ENCODE measurements at places on chromosomes 4 and X.

- DNase-seq = no peak
Observed at GRCh38 chr4:63348735-63349673, 1060.2 kb downstream of the TECRL start.

GRCh38 chr4:11489453-11490083, 60.9 kb upstream of the HS3ST1 start:
- DNase-seq = no peak

- no peak for DNase-seq
Observed at GRCh38 chr4:75989846-75990528, 758 bp downstream of the SDAD1 start.

DNA sequence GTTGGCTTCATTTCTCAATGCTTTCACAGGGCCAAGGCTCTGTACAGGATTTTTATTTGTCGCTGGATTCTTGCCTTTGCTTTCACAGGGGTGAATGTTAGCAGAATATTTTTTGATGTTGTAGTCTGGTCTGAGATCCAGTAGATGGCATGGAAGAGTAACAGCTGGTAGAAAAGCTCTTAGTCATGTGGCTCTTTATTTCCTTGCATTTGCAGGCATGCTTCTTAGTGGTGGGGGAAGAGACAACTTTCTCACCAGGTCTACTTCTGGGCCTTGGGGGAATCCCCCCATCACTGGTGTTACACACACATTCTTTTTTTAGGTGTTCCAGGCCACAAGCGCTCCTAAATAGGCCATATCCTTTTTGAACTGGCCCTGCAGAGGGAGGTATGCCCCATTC, 58.2 kb upstream of the DKK2 start:
- no peak for DNase-seq

DNA sequence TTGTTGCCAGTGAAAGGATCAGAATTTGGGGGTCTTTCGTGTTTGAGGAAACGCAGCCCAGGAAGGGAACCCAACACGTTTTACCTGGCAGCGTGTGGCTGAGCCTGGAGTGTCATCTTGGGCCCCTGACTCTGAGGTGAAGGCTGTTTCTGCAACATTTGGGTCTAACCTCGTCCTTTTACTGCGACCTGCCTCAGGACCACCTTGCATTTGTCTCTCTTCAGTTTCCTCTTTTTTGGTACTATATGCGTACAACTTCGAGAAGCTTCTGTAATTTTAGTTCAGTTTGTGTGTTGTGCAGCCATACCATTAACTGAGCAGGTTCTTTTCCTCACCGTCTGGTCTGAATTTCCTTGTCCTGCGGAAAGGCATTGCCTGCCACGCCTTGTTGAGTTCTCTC, 61.5 kb downstream of the TMEM131L start:
- no peak for DNase-seq

DNA sequence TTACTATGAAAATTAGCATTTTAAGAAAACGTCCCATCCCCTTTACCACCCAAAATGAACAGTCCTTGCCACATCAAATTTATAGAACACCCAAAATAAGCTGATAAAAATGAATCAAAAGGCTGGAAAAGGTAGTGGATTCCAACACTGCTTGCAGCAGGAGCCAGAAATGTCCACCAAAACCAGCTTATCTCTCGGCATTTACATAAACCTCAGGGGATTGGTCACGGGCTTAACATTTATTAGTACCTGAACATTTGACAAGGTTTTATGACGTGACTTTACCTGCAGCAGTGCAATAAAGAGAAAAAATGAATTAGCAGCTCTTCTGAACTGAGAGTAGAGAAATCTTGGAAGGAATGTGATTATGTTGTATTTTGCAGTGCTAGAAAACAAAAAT, 31.6 kb downstream of the ATP8A1 start:
- DNase-seq = no peak

- no peak for DNase-seq
Observed at GRCh38 chrX:105533951-105534350, 288.4 kb upstream of the NRK start.

DNA sequence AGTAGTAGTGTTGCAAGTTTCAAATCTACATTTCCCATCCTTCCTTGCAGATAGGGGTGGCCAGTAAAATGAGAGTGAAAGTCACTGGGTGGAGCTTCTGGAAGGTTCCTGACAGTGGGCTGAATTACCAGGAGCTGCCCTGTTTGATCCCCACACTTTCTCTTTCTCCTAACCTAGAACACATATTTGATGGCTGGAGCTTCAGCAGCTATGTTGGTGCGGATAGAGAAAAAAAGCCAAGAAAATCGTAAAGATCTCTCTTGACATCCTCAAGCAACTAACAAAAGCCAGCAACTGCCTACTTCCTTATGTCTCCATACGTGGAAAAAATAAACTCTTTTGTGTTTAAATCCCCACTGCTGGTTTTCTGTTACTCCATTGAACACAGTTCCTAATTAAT, 32.2 kb downstream of the ZNF275 start:
- no peak for DNase-seq

- no peak for DNase-seq
Observed at GRCh38 chr4:2941138-2942036, 21.8 kb downstream of the NOP14 start.

GRCh38 chrX:39476604-39477021, 621.1 kb downstream of the BCOR start:
- DNase-seq = no peak

DNA sequence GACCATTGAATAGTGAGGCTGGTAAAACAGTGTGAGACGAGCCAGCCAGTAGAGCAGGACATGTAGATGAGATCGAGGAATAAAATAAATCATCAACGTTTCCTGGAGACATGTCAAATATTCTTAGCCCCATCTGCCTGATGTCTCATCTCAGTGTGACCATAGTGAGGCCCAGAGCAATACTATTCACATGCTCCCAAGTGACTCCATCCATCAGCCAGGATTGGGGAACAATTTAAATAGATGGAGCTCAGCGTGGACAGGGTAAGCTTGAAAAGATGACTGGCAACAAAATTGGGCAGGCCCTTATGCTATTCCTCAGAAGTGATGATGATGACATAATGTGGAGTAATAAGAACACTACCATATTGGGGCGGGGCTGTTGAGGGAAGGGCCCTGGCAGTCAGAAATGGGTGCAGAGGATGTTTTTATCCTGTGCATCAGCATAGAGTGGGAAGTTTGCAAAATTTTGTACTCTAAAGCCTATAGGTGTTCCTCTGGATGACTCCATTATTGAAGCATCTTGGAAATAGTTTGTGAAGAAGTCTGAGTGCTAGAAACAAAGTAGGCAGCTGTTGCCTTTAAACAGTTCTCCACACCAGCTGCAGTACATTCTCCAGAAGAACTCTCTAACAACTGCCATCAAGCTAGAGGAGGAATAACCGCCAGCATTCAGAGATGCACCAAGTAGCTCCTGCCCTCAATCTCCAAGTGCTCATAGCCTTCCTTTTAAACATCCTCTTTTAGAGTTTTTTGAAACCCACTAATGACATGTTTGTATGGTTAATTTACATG, 333.0 kb downstream of the DCHS2 start:
- no peak for DNase-seq

GRCh38 chr4:95362906-95363558, 185.7 kb downstream of the UNC5C start:
- peak; percentile 60 for DNase-seq

- DNase-seq = no peak
Observed at GRCh38 chr4:84916227-84916626, 50.3 kb downstream of the WDFY3 start.

DNA sequence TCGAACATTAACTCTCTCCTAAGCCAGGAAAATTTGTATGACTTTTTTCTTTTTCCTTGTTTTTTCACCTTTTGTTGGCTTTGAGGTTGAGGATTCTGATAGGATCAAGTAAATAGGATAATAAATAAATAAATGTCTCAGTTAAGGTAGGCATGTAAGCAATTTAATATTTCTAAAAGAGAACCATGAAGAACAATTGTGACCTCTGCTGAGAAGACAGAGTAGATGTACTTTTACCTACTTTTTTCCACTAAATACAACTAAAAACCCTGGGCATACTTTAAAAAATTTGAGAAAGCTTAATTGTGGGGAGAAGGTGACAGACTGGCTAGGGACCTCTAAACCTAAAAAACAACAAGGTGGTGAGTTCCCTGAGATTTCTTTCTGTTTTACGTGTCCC, 31.6 kb upstream of the CLNK start:
- DNase-seq = no peak

DNA sequence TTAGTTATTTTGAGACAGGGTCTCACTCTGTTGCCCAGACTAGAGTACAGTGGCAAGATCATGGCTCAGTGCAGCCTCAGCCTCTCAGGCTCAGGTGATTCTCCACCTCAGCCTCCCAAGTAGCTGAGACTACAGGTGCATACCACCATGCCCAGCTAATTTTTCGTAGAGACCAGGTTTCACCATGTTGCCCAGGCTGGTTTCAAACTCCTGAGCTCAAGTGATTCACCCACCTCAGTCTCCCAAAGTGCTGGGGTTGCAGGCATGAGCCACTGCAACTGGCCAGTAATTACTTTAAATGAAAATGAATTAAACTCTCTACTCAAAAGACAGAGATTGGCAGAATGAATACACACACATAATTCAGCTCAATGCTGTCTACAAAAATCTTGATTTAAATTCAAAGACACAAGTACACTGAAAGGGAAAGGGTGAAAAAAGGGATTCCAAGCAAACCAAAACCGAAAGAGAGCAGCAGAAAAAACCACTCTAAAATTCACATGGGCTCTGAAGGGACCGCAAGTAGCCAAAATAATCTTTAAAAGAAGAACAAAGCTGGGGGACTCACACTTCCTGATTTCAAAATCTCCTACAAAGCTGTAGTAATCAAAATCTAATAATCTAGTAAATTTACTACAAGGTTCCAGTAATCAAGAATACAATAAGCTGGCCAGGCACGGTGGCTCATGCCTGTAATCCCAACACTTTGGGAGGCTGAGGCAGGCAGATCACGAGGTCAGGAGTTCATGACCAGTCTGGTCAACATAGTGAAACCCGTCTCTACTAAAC, 11.8 kb upstream of the SPON2 start:
- DNase-seq = no peak

GRCh38 chrX:23888887-23889501, 18.7 kb downstream of the APOO start:
- DNase-seq = no peak

DNA sequence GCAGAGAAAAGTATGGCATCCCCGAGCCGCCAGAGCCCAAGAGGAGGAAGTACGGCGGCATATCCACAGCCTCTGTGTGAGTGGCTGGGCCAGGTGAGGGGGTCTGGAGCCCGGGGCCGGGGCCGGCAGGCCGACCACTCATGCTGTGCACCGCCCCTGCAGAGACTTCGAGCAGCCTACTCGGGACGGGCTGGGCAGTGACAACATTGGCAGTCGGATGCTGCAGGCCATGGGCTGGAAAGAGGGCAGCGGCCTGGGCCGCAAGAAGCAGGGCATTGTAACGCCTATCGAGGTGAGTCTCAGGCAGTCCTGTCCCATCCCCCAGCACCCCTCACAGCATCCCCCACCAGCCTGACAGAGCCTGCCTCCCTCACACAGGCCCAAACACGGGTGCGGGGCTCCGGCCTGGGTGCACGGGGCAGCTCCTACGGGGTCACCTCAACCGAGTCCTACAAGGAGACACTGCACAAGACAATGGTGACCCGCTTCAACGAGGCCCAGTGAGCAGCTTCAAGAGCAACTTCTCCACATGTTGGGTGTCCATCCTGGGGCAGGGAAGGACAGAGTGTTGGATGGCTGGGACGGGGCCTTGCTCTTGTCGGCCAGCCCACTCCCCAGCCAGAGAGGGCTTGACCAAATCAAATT, 7.4 kb upstream of the UBA1 start:
- DNase-seq = no peak

- DNase-seq = no peak
Observed at GRCh38 chrX:126982158-126982557, 162.6 kb downstream of the PRR32 start.

DNA sequence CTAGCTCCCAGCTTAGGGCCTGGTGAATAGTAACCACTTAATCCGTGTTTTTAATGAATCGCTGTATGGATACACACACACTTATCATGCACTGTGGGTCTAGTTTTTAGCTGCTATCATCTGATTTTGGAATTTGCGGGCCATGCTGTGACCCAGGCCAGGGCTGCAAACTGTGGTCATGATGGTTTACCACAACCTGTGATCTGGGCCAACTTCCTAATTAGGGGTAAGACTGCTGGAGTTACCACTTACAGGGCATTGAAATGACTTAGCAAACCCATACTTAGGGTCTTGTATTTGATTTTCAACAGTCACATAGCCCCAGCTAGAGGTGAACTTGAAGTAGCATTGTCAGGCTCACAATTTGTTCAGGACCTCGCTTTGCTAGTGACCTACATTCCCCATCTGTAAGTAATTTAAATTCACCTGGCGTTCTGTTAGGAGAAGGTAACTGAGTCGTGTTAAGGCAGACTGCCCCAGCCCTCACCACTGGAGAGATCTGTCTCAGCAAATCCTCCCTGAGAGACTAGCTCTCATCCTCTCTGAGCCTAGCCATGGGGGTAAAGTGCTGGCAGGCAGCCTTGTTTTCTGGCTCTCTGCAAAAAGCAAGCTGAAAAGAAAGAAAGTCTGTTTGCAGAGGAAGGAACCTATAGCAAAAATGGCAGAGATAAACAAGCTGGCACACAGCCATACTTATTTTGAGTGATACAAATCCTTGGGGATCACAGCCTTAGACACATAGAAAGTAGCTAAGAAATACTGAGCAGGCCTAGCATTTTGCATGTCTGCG, 33.8 kb upstream of the EGFL6 start:
- peak; percentile 9 for DNase-seq

GRCh38 chr4:146291313-146291712, 77.0 kb downstream of the REELD1 start:
- no peak for DNase-seq

- DNase-seq = no peak
Observed at GRCh38 chr4:158376106-158376840, 145.4 kb upstream of the RXFP1 start.

GRCh38 chrX:10048707-10049106, 81.5 kb downstream of the CLDN34 start:
- peak; percentile 3 for DNase-seq

All from NCI-H345 (cell line).